ENCODE measurements at places on chromosomes 4 and X.

GRCh38 chrX:39439906-39440798, 638.9 kb downstream of the MID1IP1 start:
- no peak for DNase-seq

- no peak for DNase-seq
These were observed 28.5 kb upstream of the LIMCH1 start for GRCh38 chr4:41509451-41509866.

DNA sequence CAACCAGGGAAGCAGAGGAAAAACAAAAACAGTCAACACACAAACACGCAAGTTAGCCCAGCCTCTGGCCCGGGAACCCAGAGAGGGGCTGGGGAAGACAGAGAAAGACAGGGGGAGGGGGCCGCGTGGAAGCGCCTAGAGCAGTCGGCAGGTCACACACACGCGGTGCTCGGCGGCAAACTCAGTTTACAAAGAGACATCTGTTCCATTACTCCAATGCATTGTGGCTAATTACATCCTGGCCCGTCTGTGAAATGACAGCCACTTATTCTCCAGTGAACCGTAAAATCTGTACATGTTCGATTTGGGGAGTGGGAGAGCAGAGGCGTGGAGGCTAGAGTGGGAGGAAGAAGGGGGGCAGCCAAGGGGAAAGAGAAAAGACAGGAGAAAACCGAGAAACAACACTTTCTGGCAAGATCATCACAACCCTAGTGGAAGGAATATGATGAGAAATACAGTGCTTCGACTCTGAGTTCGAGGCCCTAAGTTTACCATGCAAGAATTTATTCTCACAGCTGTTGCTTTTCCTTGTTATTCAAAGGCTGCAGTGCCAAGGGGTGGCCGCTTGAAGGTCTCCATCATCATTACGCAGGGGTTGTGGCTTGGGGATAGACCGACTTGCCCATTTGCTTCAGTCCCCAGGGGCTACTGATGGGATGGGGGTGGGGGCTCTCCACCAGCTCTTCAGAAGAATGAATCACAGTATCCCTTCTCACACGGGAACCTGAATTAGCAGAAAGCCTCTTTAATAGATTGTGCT, 167.7 kb downstream of the MGST2 start:
- no peak for DNase-seq

GRCh38 chr4:79980448-79980847, 92.6 kb downstream of the ANTXR2 start:
- no peak for DNase-seq

GRCh38 chr4:95080969-95081368, 323.2 kb downstream of the BMPR1B start:
- DNase-seq, result no peak

DNA sequence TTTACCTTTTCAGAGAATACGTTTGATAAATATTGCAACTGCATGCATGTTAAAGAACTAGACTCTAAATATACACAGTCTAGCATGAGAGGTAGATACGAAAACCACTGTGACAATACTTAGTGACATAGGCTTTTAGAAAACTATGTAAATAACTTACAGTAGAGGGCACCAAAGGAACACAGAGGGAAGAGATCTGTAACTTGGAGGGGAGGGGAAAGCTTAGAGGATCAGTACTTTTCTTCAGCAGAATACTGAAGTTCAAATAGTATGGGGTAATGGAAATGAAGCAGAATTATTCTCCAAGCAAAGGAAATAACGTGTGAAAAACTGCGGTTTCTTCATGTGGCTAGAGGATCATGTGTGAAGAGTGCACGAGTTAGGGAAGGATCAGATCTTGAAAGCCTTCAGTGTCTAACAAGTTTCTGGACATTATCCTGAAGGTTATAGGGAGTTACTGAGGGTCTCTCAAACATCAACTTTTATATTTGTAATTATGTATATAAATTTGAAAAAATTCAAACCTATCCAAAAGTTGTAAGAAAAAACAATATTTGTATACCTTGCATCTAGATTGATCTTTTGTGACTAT, 264.3 kb downstream of the NPFFR2 start:
- DNase-seq, result no peak

GRCh38 chrX:45807572-45808425, 607.1 kb upstream of the DIPK2B start:
- DNase-seq, result no peak

DNA sequence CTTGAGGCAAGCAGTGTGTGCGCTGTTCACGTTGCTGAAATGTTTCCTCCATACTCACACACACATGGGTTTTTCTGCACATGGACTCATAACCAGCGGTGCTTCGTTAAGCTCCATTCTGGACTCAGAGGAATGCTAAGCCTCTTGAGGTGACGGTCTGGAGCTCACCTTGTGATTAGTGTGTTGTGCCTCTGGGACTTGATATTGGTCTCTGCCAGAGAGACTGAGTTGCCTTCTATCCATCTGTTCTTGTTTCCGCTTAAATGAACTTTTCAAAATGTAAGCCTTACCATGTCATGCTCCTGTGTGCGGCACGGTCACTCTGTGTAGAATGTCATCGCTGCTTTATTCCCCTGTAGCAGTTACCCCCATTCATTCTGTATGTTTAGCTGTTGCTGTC, 42.5 kb downstream of the ADD1 start:
- no peak for DNase-seq

GRCh38 chr4:59983852-59984251, 1216.3 kb upstream of the ADGRL3 start:
- DNase-seq, result no peak

- DNase-seq, result no peak
These were observed 19.8 kb upstream of the FMR1 start for GRCh38 chrX:147891896-147892295.

- no peak for DNase-seq
These were observed 24.1 kb downstream of the CXCL8 start for GRCh38 chr4:73764513-73764912.

DNA sequence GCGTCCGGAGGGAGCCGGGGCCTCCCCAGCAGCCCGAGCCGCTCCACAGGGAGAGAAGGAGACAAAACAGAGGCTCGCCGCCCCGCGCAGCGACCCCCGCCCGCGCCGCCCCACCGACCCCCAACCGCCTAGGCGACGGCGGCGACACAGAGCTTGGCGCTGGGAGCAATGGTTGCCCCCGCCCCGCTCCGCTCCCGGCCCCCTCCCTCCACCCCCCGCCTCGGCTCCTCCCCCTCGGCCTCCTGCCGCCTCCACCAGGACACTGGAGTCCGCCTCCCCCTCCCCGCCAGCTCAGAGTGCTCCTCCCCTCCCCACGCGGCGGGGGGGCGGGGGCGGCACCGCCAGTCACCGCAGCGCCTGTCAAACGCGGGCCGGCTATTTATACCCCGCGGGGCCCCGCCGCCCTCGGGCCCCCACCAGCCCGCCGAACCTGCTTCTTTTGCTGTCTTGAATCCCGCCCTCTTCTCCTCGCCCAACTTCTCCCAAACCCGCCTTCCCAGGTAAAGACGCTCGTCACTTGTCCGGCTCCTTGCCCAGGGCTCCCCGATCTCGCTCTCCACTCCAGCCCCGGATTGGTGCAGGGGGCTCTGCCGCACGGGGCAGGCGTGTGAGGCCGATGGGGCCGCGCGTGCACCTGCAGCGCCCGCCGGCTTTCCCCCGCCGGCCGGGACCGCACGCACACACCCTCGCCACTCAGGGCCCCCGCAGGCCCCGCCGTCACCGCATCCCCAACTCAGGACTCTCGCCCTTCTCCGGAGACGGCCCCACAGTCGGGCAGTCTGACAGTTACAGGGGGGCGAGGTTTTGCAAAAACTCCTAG, at the start of gene ELF2:
ELF2 (minus strand) TSS at position 170 of the 820 bp plus-strand sequence. CDS start 39,517 bp downstream, outside the sequence.
- peak; percentile 54 for DNase-seq

DNA sequence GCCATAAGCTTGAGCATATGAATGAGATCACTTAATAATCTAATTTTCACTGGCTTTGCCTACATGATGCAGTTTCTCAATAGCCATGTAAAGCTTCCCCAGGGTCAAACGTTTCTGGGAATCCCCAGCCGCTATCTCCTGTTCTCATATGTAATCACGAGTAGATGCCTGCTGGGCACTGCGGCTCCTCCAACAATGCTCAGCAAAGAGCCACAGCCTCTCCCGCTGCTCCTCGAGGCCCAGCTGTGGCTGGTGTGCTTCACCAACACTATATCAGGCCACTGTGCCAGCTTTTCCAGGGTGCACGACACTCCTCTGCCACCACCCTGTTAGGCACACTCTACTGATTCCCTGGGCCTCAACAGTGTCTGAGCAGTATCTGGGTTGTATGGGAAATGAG, 78.3 kb upstream of the RASGEF1B start:
- DNase-seq, result no peak

DNA sequence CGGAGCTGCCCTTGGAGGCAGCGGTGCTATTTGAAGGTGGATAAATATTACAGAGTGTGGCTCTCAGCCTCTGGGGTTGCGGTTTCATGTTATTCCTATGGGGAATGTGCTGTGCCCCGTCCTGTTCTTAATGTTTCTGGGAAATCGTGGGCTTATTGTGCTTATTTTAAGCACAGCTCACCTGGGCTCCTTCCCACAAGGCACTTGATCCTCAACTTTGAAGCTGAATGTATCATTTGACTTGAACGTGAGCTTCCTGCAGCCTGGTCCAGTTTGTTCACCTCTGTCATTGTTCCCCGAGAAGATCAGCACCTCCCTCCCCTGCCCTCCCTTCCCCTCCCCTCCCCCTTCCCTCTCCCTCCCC, 3.9 kb downstream of the SORCS2 start:
- DNase-seq, result no peak

DNA sequence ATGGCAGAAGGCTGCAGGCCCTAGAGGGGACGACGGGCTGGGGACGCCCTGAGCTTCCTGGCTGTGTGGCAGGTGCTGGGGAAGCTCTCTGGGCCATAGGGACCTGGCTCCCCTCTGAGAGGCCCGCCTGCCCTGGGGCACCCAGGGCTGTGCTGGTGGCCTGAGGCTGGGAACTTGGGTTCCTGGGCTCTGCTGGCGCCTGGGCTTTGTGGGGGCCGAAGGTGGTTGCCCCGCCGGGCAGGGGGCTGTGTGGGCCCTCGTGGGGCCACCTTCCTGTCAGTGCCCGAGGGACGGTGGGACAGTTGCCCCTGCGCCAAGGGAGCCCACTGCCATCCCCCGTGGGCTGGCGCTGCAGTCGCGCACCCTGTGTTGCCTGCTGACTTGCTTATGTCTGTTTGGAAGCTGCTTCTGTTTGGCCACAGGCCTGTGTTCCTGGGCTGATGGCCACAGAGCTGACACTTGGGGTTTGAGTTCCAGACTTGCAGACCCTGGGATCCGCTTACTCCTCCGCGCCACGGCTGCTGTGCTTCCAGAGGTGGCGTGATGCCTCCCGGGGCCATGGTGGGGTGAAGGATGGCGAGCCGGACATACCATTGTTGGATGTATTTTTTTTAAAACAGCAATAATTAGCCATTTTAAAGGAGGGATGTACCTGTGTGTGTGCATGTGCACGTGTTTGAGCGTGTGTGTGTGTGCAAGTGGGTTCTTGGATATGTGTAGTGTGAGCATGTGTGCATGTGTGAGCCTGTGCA, 8.5 kb downstream of the NAT8L start:
- DNase-seq, result no peak

GRCh38 chr4:48290146-48290772, 20.6 kb upstream of the TEC start:
- no peak for DNase-seq

GRCh38 chr4:180636696-180637404, 1606.4 kb upstream of the TENM3 start:
- no peak for DNase-seq

DNA sequence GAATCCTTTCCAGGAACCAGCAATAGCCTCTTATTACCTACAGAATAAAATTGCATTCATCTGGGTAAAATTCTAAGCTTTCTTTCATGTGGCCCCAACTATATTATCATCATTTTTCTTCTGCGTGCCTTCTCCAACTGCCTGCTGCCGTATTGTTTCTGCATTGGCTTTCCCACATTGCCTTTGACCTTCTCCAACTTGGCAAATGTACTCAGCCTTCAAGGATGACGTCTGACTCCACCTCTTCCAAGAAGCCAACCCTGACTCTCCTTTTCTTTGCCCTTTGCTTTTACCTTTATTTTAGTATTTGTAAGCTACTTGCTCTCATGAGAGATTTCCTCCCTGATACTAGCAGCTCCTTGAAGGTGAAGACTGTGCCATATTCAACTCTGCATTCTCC, 200.4 kb upstream of the FAM9B start:
- DNase-seq, result no peak

DNA sequence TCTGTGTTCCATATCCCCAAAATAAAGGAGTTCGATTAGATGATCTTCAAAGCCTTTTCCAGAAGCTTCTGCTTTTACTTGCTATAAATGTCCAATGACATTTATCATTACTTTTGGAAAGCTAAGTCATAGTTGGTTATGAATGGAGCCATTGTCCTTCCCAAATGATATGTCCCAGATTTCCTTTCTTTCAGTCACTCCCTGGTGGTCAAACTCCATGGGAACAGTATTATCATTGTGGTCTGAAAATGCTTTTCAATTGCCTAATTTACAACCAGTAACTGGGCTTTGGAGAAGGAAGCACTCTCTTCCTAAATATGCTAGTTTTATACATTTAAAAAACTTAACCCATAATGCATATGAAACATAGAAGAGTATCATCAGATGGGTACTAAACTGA, 571.5 kb upstream of the AMOT start:
- no peak for DNase-seq

DNA sequence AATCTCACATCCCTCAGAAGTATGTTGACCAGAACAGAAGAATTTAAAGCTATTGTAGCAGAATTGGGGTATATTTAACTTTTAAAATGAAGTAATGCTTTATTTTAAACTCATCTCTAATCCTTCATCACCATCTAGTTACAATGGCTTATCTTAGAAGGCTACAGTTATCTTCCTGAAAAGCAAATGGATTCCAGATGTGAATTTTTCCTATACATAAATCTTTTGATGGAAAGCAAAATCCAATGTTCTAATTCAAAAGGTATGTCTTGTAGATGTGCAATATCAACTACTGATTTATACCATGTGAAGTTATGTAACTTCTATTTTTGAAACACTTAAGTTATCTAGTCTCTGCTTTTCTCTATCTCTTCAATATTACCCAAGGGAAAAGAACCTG, 47.6 kb downstream of the CCNG2 start:
- no peak for DNase-seq

Data from stimulated activated CD4-positive, alpha-beta T cell treated with anti-CD3 and anti-CD28 coated beads, TNF-alpha, amount 100 ng/mL, for 48 hours (primary cell).